ENCODE measurements at places on chromosomes 4 and X. TPM values are rescaled to one million over a fixed set of nuclear protein-coding genes. Genes with fewer than 3 reads are reported as not detected.

DNA sequence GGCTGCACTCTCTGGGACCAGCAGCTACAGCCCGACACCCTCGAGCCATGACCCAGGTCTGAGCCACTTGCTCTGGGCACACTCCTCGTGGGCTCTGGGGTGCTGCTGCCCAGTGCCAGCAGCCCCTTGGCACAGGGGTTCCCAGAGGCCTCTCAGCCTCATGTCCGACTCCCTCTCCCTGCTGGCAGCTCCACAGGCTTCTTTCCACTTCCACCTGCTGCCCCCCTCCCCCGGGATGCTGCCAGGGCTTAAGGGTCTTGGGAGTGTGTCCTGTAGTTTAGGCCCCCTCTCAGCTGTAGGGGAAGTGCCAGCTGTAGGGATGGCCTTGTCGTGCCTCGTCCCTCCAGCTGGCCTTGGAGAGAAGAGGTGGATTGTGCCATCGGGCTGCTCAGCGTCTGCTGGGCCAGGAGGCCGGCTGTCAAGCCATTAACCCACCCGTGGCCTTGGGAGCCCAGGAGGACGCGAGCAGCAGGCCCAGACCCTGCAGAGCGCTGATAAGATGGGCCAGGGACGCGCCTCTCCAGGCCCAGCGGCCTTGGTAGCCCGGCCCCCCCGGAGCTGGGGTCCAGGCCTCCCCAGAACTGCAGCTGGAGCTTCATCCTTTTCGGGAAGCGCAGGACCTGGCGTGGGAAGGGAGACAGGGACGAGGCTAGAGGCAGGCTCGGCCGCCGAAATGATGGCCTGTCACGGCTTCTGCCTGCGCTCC lies 1.0 kb upstream of the USP27X start:
- no peak for DNase-seq

GRCh38 chr4:20493761-20494353 lies 206.4 kb upstream of the PACRGL start:
- no peak for DNase-seq

DNA sequence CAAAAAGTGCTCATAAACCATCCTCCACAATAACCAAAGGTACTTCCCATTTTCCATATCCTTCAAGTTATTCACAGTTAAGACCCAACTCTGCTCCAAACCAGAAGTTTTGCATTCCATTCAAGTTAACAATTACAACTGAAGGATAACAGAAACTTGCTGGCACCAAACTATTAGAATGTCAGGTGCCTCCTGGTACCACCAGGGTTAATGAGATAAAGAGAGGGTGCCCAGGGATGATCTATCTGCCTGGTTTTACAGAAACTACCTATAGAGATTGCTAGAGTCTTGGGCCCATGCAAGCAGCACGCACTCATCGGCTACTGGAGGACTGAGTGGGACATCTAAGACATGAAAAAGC lies 114.6 kb downstream of the RBM47 start:
- no peak for DNase-seq

- no peak for DNase-seq
Measured at GRCh38 chrX:106752101-106752678, 25.7 kb downstream of the RNF128 start.

DNA sequence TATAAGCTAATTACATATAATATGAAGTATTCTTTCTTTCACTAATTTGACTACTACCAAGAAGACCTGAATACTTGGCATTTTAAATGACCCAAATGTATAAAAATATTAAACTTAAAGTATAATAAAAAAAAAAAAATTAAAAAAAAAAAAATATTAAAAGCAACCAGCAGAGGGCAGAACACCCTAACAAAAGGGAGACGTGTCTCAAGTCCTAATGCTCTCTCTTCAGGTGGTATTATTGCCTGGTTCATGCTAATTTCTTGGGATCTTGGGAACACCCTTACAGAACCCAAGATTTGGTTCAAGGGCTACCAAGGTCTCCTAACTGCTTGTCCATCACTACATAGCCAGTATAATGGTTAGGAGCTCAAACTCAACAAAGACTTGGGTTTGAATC lies 754.8 kb downstream of the RAB28 start:
- no peak for DNase-seq

SCML1 gene
- total RNA-seq, result 8.2 TPM

DNA sequence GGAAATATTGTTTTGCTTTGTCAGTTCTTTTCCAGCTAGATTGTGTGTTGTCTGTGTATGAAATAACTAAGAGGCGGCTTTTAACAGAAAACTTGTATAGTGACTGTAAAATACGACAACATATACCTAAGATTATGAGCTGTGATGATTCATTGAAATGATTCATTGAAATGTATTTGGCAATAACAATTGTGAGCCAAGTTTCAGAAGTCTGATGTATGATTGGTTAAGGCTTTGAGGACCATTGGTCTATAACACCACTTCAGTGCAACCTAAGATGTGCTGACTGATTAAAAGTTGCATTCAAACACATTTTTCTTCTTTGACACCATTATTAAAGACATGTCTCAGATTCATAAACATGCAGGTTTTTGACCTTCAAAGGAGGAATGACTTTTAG lies 76.6 kb downstream of the PTPN13 start:
- DNase-seq, result no peak

GRCh38 chr4:187687697-187688096 lies 307.9 kb upstream of the ZFP42 start:
- no peak for DNase-seq

PASD1 gene
- not detected for total RNA-seq

UBE2D3 gene
- 319 TPM for total RNA-seq

DNA sequence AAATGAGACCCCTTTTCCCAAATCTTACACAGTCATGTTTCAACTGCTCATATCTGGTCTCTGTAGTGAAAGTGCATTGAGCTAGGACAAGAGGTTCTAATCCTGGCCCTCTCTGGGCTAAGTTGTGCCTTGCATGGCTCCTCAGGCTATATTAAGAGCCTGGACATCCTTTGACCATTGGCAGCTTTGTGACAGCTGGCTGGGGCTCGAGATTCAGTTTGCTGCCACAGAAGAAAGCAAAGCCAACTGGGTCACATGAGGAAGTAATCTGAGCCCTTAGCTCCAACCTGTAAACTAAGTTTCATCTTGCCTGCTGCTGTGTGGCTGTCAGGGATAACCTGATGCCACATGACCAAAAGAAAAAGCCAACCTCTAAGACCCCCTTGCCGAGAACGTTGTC lies 51.8 kb upstream of the JADE1 start:
- no peak for DNase-seq

BANK1 gene
- total RNA-seq, result 1.1 TPM

DNA sequence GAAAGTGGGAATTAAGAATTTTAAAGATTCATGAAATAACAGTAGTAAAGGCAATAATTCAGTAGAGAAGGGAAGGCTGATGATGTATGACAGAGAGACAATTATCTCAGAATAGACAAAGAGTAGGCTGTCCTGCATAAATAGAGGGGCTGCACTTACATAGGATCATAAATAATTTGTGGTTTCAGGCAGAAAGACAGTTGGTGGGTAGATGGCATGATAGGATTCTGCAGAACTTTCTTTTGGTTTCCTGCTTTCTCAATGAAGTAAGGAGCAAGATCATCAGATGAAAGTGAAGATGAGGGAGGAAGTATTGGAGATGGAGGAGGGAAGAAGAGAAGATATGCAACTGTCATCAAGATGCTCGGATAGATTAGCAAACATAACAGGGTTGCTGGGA lies 604.9 kb upstream of the ZFP42 start:
- DNase-seq, result no peak

DCAF4L1 gene
- not detected for total RNA-seq

DNA sequence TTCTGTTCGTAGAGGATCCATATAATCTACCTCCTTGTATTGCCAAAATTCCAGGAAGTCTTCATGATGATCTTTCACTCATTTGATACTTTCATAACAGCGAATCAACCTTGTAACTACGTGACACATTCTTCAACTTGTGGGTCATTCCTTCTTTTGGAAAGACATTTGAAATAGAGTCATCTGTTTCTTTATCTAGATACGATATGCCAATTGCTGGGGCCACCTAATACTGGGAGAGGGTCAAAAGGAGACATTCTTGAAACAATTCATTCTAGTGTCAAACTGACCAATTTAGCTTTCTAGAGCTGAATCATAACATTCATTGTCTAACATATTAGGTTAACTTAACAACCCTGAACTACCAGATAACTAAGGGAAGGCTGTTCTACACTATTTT lies 62.9 kb upstream of the SMAD1 start:
- no peak for DNase-seq

OTC gene
- not detected for total RNA-seq

- DNase-seq, result no peak
Measured at GRCh38 chrX:1468250-1468772, 15.6 kb upstream of the ASMTL start.

- DNase-seq, result no peak
Measured at GRCh38 chr4:72975488-72975784, 94.1 kb downstream of the COX18 start.

FGD1 gene
- 8.3 TPM for total RNA-seq

DNA sequence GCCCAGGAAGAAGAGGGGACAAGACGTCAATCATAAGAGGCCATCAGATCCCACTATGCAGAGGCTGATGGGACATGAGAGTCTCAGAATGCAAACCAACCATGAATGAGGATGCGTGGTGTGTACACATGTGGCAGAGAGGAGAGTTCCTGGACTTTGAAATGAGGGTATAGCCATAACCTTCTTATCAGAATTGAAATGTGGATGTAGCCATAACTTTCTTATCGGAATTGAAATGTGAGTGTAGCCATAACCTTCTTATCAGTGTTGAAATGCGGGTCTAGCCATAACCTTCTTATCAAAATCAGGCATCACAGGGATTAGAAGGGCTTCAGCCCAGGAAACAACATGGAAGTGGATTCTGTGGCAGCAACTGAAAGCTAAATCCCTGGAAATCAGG lies 415.5 kb upstream of the FAT1 start:
- DNase-seq, result no peak

DNA sequence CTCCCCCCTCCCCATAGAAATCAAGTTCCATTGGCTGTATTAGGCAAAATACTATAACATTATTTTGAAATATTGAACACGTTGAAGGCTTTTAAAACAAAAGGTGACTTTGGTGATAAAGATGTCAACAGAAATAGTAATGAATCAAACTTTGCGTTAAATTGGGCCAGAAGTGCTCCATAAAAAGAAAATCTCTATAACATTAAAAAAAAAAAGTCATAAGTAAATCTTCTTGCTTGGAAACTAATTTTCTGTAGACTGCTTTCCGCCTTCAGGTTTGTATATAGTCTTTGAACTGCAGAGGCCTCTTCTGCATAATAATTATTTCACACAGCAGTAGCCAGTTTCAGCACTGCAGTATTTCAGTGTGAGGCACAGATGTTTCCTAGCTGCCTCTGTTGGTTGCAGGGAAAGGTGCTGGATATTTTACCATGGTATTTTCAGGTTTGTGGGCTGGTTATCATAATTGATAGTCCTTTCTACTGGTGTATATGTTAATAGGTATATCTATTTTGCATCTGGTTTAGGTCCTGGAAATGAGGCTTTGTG lies 158.9 kb downstream of the KDM6A start:
- no peak for DNase-seq

- DNase-seq, result no peak
Measured at GRCh38 chr4:67207941-67208441, 337.3 kb downstream of the CENPC start.

ZGRF1 gene
- total RNA-seq, result 1.6 TPM

DDIT4L gene
- total RNA-seq, result 6.9 TPM

GRCh38 chr4:131644619-131645018 lies 1504.5 kb upstream of the PCDH10 start:
- no peak for DNase-seq

GRCh38 chrX:134891652-134892051 lies 99.1 kb upstream of the SMIM10 start:
- DNase-seq, result no peak

- no peak for DNase-seq
Measured at GRCh38 chrX:54044877-54045338, 635 bp upstream of the PHF8 start.

GRCh38 chr4:1109898-1110506 lies 3.4 kb downstream of the RNF212 start:
- DNase-seq, result no peak

RPL36A gene
- 741 TPM for total RNA-seq

DNA sequence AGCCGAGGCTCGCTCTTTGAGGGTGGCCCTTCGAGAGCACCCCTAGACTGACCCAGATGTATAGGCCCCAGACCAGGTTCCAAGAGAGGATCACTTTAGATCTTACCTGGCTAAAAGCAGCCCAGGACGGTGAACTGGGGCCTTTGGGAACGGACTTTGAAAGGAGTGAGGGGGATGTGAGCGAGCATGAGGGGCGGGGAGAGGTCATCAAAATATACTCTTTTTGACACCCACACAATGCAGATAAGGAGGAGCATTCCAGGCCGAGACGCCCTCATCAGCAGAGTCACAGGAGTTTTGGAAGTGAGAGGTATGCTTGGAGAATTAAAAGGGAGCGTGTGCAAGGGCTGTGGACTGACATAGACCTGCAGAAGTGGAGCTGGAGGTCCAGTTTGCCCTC lies 528 bp downstream of the NSDHL start:
- no peak for DNase-seq

DNA sequence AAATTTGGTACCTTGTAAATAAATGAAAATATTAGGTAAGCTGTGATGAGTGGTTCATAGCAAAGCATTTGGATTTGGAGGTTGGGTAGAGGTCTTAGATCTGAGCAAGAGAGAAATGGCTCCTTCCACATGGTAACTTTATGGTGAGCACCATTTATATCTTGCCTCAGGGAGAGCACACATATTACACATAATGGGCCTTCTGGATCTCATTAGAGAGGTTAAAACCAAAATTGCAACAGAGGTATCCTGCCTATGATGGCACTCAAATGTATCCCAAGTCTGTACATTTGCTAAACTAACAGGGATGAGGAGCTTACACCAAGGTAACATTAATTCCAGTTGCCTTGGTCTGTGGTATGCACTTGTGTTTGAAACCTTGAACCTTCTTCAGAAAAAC lies 87.1 kb upstream of the PUDP start:
- no peak for DNase-seq

TENM3 gene
- total RNA-seq, result 40.3 TPM

DNA sequence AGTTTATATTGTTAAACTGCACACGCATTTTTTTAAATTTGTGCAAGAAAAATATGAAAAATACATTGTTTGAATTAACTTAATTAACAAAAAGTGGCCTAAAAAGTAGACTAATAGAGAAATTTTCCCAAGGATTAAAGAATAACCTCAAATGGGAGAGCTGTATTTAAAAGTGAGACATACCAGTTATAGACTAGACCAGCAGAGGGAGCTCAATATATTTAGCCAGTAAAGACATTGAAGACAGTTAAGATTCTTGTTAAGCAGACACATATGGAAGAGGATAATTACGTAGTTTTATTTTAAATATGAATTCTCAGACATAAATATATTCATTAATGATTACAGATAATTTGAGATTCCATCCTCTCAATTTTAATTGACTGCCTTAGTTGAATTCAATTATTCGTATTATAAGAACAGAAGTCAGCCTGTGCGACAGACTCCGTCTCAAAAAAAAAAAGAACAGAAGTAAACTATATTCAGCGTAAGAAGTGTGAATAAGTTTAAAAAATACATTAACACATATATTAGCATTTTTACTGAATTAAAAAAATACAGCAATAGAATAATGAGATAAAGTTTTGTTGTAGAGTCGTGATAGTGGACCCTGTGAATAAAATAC lies 64.8 kb downstream of the GLRA3 start:
- peak; percentile 2 for DNase-seq

GRCh38 chr4:41363384-41363981 lies 106.8 kb downstream of the UCHL1 start:
- no peak for DNase-seq

MAGED4B gene
- total RNA-seq, result 75.3 TPM
